Left lobe of liver (tissue), 2 donors: ENCODE measurements at places on chromosomes 7 and 10.

GRCh38 chr7:20401861-20402746 lies 71.4 kb downstream of the ITGB8 start:
- DNase-seq: no peak

DNA sequence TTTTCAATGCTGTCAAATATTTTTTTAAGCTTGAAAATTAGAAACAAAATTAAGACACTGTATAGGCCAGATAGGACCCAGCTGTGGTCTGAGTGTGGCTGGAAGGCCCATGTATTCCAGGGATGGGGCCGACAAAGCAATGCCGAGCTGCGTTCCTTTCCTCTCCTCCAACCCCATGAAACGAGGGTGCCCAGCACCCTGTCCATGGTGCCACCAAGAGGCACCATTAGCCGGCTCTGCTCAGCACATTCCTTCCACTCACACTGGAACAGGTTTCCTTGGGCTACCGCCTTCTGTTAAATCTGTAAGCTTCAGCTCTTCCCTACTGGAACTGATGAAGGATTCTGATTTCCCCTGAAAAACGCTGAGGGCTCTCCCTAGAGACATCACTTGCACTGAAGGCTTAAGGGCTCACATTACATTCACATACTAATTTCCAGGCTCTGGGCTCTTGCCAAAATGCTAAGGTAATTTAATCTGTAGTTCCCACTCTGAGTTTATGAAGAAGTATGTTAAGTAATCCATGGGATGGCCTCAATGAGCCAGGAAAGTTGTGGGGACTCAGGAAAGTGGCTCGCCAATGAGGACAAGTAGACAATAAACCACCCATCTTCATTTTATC lies 73.7 kb upstream of the CAMK2B start:
- no peak for DNase-seq

- DNase-seq: no peak
Observed at GRCh38 chr7:596819-597182, 77.2 kb upstream of the PDGFA start.

- DNase-seq: no peak
Observed at GRCh38 chr10:97919012-97919411, 69.4 kb downstream of the GOLGA7B start.

GRCh38 chr10:49282879-49283341 lies 16.1 kb upstream of the C10orf71 start:
- no peak for DNase-seq

- no peak for DNase-seq
Observed at GRCh38 chr7:136803028-136803427, 65.4 kb upstream of the CHRM2 start.
